ENCODE measurements at places on chromosomes 11 and 22.

GRCh38 chr11:72939031-72939430, 124.8 kb downstream of the ATG16L2 start:
- no peak for DNase-seq

GRCh38 chr11:94032066-94032465, 10.9 kb downstream of the HEPHL1 start:
- DNase-seq, result no peak

- no peak for DNase-seq
Measured at GRCh38 chr11:47843361-47844055, 4.6 kb downstream of the NUP160 start.

- no peak for DNase-seq
Measured at GRCh38 chr11:5527716-5528115, 11.2 kb upstream of the UBQLNL start.

GRCh38 chr11:119340335-119341221, at the start of gene C1QTNF5:
Gene C1QTNF5, minus strand, starts transcription at chr11:119340883. Its CDS starts 486 bp downstream, at chr11:119340397.
- DNase-seq, result no peak

DNA sequence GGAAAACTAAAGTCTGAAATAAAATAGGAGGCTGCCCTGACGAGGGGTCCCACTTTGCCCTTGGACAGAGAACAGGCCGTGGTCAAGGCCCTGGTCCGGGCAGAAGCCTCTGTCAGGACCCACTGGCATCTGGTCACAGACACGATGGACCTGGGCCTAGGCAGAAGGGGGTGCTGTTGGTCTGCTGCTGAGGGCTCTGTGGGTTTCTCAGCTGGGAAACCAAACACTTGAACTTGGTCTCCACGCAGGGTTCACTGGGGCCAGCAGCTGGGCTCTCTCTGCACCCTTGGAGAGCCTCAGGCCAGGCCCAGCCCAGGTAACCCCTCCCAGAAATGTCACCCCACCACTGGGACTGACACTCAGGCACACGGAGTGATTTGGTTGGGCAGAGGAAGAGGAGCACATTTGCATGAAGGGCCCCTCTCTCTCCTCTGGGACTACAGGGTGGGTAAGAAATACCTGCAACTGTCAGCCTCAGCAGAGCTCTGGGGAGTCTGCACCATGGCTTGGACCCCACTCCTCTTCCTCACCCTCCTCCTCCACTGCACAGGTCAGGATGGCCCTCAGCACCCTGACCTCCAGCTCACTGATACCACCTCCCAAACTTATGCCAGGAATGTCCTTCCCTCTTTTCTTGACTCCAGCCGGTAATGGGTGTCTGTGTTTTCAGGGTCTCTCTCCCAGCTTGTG, 48.1 kb upstream of the TOP3B start:
- no peak for DNase-seq

DNA sequence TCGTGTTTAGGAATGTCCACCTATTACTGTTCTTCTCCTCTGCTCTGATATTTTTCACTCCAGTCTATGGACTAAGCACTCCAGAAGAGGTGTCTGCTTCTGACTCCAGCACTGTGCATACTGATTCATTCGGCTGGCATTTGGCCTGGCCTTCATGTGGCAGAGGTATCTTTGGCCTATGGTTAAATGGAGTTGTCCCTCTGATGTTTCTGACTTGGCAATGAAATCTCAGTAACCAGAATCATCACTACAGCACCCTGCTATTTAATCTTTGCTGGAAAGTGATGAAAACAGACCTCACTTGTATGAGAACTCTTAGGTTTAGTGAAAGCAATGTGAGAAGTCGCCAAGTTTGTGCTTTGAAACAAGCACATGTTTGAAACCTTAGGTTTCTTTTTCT, 155.2 kb downstream of the MAML2 start:
- no peak for DNase-seq

DNA sequence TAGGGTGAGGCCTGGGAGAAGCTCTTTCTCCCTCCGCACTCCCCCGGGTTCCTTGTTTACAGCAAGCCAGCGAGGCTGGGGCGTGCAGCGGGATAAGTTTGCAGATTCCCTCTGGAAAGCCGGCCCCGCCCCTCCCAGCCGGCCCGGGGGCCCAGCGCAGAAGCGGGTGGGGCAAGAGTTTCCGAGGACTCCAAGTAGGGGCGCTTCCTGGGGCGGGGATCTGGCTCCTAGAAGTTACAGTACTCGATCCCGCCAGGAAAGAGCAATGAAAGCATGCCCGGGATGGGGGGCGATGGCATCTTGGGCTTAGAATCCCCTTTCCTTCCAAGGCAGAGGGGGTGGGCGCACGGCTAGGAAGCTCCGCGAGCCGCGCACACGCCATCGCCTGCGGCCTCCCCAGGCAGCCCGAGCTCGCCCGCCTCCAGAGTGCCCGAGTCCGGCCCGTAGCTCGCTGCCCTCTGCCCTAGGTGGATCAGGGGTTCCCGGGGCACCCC, 385 bp downstream of the TST start:
- no peak for DNase-seq

DNA sequence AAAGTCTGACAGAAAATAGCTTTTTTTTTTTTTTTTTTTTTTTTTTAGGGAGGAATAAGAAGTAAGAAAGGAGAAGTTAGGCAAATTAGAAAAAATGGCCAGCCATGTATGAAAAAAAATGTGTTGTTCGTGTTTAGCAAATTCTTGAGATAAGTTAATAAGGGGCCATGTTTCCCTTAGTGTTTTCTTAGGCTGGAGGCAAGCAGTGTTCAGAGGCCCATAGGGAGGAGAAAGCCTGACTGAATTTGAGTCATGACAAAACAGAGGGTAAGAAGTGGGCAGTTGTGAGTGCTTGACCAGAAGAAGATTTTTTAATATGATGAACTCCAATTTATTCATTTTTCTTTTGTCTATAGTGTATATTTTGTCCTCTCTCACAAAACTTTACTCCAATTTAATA, 766.4 kb downstream of the FAM181B start:
- DNase-seq, result no peak

DNA sequence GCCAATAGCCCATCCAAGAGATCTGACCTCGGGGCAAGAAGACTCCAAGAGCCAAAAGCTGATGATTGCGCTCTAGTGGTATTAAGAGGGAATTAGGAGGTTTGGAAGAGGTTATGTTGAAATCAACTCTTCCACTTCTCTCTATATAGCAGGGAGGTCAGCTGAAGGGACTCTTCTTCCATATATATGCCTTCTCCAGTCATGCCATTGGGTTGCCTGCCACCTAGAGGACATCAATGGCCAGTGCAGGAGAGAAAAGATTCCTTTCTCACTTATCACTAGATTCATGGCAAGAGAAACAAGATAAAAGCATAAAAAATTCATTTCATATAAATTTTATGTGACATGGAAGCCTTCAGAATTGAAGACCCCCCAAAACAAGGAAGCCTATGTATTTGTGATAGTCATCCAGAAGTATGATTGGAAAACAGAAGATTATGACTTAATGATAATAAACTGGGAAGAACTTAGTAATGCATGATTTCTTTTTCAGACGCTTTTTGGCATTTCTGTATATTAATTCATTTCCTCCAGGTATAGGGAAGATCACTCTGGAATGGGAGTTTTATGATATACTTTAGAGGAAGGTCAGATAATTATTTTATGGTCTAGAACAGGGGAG, 435.1 kb upstream of the DDI1 start:
- peak; percentile 25 for DNase-seq

DNA sequence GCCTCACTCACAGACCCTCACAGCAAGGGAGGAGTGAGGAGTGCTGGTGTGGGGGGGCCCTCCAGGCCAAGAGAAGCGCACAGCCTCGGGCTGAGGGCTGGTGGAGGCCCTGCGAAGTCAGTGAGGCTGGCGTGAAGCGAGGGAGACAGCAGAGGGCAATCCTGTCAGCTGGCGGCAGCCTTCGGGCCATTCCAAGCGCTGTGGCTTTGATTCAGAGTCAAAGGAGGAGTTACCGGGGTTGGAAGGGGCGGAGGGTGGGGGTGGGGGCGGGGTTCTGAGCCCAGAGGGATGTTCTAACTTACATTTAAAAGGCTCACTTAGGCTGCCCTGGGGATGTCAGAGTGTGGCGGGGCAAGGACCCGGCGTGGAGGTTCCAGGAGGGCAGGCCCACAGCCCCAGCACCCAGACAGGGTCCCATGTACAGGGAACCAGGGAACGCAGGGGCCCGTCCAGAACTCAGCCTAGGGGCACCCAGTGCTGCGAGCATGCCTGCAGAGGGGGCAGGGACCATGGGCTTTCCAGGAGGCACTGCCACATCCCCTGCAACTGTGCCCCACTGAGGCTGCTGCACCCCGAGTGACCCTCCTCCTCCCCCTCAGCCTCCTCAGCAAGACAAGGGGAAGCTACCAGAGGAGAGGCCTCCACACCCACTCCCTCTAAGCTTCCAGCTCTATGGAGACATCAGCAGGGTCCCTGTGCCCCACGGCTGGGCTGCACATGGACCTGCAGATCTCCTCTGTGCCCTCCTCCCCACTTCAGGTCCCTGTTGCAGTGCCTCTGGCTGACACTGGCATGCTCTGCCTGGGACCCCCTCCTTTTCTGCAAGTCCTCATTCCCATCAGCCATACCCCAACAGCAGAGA, 39.7 kb upstream of the TTLL12 start:
- DNase-seq, result no peak

DNA sequence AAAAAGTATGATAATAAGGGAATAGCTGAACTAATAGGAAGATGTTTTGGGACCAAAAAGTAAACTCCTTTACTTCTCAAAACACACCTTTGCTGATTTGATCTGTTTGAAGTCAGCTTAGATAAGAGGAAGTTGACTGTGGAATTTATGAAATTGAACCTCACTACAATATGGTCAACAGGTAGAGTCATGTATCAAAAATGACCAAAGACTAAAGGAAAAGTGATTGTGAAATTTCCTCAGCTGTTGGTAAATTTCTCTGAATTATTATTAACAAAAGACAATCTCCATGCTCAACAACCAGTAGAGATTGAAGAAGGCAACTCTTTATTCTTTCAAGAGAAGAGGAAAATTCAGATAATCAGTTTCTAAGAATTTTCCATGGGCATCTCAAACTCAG, 826.5 kb downstream of the KCNA4 start:
- DNase-seq, result no peak

- DNase-seq, result no peak
Measured at GRCh38 chr11:92967867-92968266, 1.6 kb upstream of the MTNR1B start.

- DNase-seq, result no peak
Measured at GRCh38 chr11:118618991-118619375, 11.6 kb downstream of the PHLDB1 start.

DNA sequence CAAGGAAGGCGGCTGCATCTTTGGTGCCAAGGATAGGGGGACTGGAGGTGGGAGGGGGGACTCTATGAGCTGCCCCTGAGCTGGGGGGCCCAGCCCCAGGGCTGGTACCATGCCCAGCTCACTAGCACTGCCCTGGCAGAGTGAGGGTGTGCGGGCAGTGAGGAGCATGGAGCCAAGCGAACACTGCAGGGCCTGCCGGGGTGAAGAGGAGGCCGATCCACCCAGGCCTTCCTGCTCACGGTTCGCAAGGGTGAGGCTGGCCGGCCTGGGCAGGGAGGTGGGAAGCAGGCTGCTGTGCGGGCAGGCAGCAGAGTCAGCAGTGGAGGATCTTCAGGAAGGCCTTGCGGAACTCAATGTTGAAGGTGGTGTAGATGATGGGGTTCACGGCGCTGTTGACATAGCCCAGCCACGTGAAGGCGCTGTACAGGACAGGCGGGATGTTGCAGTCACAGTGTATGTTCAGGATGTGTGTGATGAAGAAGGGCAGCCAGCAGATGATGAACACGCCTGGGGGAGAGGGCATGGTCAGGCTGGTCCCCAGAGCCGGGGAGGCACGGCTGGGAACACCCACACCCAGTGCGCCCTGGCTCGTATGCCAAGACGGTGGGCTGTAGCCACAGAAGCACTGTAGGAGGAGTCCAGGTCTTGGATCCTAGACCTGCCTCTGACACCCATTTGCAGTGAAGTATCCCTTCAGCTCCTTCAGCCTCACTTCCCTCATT, 23.0 kb downstream of the ANKK1 start:
- DNase-seq, result no peak

GRCh38 chr11:75919525-75919924, 104.5 kb downstream of the UVRAG start:
- no peak for DNase-seq

DNA sequence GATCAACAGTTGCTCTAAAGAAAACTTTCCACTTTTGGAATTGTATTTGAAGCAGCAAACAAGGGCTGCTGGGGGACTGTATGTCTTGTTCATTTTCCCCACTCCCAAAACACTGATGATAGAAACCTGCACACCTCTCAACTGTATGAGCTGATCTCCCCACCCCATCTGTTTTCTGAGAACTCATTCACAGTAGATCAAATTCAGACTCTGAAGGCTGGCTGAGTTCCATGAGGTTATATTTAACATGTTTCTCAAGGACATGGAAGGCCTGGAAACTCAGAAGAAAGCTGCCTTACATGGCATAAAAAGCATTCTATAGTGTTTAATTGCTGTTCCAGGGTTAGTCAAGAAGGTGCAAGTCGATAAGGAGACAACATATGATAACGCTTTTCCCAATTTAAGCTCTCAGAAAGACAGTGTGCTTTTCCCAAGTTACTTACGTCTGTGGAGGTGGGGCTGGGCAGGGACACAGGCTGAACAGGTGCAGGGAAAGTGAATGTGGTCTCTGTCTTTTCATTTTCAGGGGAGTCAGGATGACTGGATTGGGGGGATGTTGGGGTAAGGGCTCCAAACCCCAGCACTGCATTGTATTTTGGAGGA, 23.0 kb downstream of the LARGE2 start:
- DNase-seq, result no peak

DNA sequence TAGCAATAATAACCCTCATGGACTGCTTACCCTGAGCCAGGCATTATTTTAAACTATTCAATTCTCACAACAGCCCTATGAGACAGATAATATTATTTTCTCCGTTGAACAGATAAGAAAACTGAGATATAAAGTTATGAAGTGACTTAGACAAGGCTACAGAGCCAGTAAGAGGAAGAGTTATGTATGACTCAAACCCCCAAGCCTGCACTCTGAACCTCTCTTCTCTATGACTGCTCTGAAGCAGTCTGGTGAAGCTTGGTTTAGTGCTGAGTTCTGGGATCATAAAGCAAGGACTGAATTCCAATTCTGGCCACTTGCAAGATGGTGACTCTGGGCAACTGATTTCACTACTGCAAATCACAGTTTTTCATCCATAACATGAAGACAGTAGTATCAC, 34.5 kb downstream of the TNKS1BP1 start:
- no peak for DNase-seq

GRCh38 chr11:46331282-46331984, 15.8 kb upstream of the DGKZ start:
- DNase-seq, result no peak

GRCh38 chr11:130668751-130669150, 220.3 kb downstream of the ADAMTS15 start:
- DNase-seq, result no peak

DNA sequence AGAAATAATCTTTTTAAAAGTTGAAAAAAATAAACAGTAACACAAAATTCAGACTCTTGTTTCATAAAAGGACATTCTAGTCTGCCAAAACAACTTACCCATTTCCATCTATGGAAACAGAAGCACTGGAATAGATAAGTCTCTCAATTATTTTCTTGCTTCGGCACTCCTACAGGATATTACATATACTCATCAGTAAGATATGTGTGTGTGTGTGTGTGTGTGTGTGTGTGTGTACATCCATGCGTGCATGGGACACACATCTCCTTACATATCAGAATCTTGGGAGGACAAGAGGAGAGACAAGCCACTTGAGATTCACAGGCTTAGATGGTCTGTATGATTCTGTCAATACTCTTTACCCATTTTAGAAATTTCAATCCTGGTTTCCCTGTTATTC, 144.6 kb downstream of the ATG16L2 start:
- no peak for DNase-seq

Measured in NCI-H524 treated with DMSO at 0.1 percent for 48 hours (cell line).